Stimulated activated CD4-positive, alpha-beta T cell treated with anti-CD3 and anti-CD28 coated beads, Interleukin-2, amount 100 ng/mL, for 4 hours (primary cell): ENCODE measurements at places on chromosomes 16 and 17.

DNA sequence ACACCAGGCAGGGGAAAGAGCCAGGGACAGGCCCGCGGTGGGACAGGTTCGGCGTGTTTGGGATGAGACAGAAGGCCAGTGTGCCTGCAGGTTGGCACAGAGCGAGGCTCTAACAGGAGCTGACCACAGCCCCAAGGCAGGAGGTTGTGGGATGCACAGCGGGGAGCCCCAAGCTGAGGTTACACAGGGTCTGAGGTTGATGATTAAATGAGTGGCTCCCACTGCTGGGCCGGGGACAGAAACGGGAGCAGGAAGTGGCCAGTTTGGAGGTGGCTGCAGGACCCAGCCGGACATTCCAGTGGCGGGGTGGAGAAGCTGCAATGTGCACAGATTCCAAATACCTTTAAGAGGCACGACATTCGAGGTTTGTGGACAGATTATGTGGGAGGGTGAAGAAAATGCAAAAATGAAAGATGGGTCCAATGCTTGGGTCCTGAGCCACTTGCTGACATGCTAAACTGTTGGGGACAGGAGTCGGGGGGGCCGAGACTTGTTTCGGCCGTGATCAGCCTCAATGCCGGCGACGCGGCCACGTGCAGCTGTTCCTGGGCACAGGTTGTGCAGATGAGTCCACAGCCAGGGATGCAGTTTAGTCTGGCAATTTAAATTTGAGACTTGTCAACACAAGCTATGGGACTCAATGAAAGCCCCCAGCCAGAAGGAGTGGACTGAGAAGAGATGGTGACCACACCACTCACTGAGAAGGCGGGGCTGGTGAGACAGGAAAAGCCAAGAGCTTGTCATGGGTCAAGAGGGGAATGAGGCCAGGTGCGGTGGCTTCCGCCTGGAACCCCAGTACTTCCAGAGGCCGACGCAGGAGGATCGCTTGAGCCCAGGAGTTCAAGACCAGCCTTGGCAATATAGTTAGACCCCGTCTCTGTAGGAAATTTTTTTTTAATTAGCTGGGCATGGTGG lies 8.7 kb downstream of the ENPP7 start:
- DNase-seq: no peak

- DNase-seq: no peak
Measured at GRCh38 chr17:37255432-37255831, 120.4 kb upstream of the C17orf78 start.

DNA sequence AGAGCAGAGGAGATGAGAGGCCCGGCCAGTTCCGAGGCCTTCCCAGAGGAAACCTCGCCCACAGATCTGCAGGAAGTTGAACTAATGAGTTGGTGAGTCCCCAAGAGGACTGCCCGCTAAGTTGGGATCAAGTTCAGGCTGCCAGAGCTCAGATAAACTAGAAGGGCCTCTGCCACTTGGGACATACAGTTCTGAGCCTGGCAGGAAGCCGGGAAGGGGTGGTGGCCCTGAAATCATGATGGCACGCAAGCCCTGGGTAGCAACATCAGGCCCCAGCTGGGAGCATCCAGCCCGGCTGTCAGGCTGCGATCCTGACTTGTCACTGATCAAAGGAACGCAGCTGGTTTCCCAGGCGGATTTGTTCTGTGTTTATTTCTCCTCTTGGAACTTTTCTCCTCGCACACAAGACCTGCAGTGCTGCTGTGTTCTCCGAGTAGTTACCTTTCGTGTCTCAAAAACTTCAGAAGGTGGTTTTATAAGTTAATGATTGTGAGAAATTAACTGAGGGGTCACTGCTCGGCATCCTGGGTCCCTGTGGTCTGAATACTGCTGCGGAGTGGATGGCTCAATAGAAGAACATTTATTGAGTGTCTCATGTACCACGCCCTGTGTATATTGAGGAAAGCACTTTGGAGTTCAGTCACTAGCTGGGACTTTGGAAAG lies 8.0 kb upstream of the WFDC1 start:
- no peak for DNase-seq

DNA sequence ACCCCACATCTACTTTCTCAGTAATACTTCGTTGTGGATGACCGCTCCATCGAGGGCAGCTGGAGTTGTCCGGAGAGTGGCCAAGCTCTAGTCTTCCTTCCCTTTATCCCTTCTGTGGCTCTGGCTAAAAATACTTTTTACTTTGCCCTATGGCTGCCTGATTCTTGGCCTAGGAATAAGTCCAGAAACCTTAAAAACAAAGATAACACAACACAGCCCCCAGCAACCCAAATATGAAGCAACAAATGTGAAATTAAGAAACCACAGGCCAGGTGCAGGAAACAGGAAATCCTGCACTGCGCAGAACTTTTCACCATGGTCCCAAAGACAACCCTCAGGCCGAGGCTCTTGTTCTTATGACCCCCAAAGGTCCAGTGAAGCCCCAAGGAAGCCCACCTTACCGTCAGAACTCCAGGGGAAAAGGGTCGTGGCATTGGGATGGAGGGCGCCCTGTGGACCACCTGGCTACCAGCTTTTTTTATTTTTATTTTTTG lies 26.0 kb downstream of the TK2 start:
- DNase-seq: no peak

GRCh38 chr17:45144199-45145034 lies 3.9 kb upstream of the HEXIM1 start:
- DNase-seq: no peak
